ENCODE measurements at places on chromosomes 3 and 15.

- H3K36me3 ChIP-seq = no peaks in the 10 kb centered on the region
- H3K27me3 ChIP-seq = no peaks in the 10 kb centered on the region
- no peak overlapping the region for H3K27ac ChIP-seq
- no peak for DNase-seq
- H3K4me1 ChIP-seq = no peaks in the 10 kb centered on the region
Measured at GRCh38 chr3:67678665-67679064, 24.3 kb upstream of the SUCLG2 start.

- no peak overlapping the region for H3K27ac ChIP-seq
- H3K4me1 ChIP-seq = peaks cover 22% of the 10 kb centered on the region
- H3K36me3 ChIP-seq = peaks cover 5% of the 10 kb centered on the region
- H3K27me3 ChIP-seq = no peaks in the 10 kb centered on the region
- no peak for DNase-seq
Measured at GRCh38 chr3:192919901-192920300, 2.2 kb upstream of the MB21D2 start.

DNA sequence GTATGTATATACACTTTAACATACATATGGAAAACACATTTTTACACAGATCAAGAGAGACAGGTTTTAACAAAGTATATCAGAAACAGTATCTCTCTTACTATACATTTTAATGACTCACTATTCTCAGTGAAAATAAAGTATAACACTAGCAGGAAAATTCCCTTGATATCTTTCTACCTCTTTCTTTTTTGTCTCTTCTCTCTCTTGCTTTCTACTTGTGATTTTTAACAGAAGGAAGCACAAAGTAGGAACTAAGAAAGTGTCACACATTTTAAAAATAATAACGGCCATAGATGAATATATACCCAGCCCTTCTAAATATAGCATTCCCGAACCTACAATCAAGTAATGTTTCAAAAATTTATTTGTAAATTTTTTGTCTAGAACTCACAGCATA, 4.8 kb downstream of the DENND4A start:
- H3K27me3 ChIP-seq = no peaks in the 10 kb centered on the region
- H3K4me3 ChIP-seq = no peak overlapping the region
- peaks cover 9% of the 10 kb centered on the region for H3K4me1 ChIP-seq
- DNase-seq = no peak
- H3K27ac ChIP-seq = no peak overlapping the region
- no peaks in the 10 kb centered on the region for H3K36me3 ChIP-seq

- H3K27ac ChIP-seq = no peak overlapping the region
- H3K4me1 ChIP-seq = peaks cover 13% of the 10 kb centered on the region
- H3K36me3 ChIP-seq = no peaks in the 10 kb centered on the region
- H3K4me3 ChIP-seq = no peak overlapping the region
- no peaks in the 10 kb centered on the region for H3K27me3 ChIP-seq
Measured at GRCh38 chr3:171943262-171944117, 95.9 kb upstream of the FNDC3B start.

DNA sequence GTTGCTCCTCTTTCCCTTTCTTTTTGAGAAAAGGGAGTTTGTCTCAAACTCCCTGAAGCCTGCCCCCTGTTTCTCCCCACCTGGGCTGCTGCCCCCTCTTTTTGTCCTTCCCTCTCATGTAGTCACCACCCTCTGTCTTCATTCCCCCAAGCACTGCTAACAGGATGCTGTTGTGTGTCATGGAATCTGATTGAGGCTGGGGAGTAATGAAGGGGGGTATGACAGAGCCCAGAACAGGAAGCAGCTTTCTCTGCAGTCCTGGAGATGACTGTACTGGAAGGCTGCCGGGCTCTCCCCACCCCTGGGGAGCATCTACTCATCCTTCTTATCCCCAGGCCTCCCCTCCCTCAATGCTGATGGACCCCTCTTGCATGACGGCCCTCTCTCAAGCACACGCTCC, 181.6 kb downstream of the ABHD5 start:
- H3K36me3 ChIP-seq = no peaks in the 10 kb centered on the region
- H3K4me3 ChIP-seq = no peak overlapping the region
- H3K4me1 ChIP-seq = peaks cover 56% of the 10 kb centered on the region
- peak overlapping the region; percentile 79 for H3K27ac ChIP-seq

DNA sequence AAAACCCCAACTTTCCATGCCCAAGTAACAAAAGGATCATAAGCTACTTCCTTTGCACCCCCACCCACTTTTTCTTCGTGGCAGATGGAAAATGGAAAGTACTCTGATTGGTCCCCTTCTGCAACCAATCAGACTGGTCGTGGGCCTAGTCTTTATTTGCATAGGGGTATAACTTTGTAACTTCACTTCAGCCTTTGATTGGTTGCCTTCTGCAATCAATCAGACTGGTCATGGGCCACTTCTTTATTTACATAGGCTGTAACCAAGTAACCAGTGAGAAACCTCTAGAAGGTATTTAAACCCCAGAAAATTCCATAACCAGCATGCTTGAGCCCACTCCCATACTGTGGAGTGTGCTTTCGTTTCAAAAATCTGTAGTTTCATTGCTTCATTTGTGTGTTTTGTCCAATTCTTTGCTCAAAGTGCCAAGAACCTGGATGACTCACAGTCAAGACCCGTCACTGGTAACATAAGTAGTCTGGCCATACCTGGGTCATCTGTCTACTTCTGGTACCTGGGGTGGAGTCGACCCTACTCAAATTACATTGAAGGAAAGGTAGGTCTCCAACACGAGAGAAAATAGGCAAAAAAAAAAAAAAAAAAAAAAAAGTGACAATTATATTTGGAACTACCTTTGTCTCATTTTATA, 41.9 kb downstream of the CMTM8 start:
- no peaks in the 10 kb centered on the region for H3K27me3 ChIP-seq
- H3K4me1 ChIP-seq = no peaks in the 10 kb centered on the region
- H3K4me3 ChIP-seq = no peak overlapping the region
- no peaks in the 10 kb centered on the region for H3K36me3 ChIP-seq
- no peak for DNase-seq

DNA sequence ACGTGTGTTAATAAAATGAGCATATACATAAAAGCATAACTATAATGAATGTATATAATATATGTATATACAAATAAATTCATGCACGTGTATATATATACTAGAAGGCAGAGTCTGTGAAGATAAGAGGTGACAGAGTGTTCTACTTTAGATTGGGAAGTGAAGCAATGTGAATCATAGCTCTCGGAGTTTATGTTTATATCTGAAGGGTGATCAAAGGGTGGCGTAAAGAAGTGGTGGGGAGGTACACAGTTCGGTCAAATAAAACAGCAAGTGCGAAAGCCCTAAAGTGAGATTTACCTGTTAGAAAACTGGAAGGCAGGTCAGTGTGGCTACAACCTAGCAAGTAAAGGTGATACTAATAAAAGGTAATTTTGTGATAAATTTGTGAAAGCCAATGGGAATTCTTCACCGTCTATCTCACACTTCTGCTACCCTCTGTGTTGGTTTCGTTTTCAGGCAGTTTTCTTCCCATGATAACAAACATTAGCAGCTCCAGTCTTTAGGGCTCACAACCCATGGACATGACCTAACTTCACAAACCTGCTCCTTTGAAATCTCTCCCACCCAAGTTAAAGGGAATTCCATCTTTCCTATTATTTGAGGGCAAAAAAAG, 46.7 kb upstream of the BCHE start:
- H3K4me3 ChIP-seq = no peak overlapping the region
- H3K27me3 ChIP-seq = no peaks in the 10 kb centered on the region
- DNase-seq = no peak
- no peaks in the 10 kb centered on the region for H3K36me3 ChIP-seq
- H3K4me1 ChIP-seq = no peaks in the 10 kb centered on the region

DNA sequence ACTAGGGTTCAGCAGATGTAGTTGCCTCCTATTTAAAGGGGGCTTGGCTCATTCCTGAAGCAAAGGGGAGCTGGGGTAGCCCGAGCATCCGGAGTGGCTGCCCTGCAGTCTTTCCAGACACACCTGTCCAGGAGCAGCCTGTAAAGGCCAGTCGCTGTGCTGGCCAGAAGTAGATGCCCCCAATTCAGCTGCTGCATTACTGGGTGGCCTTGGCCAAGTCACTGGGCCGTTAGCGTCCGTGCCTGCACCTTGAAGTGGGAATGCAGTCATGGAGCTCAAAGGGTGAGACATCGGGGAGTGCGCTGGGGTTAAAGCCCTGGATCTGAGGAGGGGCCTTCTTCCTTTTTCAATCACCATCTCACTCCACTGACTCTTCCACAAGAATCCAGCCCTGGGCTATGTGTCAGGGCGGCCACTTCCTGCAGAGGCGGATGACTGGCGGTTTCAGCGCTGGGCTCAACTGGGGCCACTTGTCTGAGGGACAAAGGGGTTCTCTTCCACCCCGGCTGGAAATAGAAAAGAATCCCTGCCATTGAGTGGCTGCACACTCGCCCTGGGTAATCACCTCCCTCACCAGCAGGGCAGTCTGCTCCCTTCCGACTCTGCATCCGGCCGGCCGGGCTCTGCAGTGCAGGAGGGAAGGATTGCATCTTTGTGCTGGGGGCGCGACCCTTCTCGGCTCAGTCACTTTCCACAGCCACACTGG, 11.8 kb downstream of the ALDH1A3 start:
- no peaks in the 10 kb centered on the region for H3K36me3 ChIP-seq
- peaks cover 24% of the 10 kb centered on the region for H3K4me1 ChIP-seq
- no peaks in the 10 kb centered on the region for H3K27me3 ChIP-seq
- DNase-seq = no peak

DNA sequence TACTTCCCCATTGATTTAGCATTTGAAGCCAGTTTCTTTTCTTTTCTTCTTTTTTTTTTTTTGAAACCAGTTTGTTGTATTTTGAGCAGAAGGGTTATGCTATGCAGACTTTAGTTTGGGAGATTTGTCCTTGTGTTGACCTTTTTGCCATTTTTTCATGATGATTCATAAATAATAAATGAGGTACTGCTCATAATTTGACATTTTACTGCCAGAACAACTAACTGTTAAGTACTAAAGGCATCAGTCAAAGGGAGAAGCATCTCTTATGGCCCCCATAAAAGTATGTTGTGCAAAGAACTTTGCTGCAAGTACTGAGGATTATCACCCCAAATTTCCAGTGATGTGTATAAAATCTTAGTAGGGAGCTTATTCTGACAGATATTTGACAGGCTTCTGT, 1.7 kb upstream of the GPR87 start:
- no peaks in the 10 kb centered on the region for H3K36me3 ChIP-seq
- H3K27me3 ChIP-seq = no peaks in the 10 kb centered on the region
- H3K4me3 ChIP-seq = no peak overlapping the region
- H3K27ac ChIP-seq = no peak overlapping the region
- peaks cover 28% of the 10 kb centered on the region for H3K4me1 ChIP-seq

DNA sequence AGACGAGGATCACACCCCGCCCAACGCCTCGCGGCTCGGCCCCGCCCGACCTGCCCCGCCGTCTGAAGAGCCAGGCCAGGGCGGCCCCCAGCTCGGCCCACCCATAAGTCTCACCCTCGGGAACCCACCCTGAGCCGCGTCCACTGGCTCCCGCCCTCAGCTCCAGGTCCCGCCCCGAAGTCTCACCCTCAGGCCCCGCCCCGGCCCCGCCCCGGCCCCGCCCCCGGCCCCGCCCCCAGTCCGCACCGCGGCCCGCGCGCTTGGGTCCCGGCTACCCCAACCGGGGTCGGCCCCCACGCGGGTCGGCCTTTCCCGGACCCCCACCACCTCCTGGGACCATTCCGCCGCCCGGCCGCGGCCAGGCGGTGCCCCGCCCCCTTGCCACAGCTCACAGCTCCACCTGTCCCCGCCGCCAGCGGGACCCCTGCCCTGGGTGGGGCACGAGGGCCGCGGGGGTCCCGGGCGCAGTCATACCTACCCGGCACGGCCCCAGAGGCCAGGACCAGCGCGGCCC, 489 bp downstream of the CSPG5 start:
- DNase-seq = no peak
- H3K36me3 ChIP-seq = no peaks in the 10 kb centered on the region
- H3K4me3 ChIP-seq = peak overlapping the region; percentile 37
- H3K27ac ChIP-seq = no peak overlapping the region
- peaks cover 15% of the 10 kb centered on the region for H3K4me1 ChIP-seq

DNA sequence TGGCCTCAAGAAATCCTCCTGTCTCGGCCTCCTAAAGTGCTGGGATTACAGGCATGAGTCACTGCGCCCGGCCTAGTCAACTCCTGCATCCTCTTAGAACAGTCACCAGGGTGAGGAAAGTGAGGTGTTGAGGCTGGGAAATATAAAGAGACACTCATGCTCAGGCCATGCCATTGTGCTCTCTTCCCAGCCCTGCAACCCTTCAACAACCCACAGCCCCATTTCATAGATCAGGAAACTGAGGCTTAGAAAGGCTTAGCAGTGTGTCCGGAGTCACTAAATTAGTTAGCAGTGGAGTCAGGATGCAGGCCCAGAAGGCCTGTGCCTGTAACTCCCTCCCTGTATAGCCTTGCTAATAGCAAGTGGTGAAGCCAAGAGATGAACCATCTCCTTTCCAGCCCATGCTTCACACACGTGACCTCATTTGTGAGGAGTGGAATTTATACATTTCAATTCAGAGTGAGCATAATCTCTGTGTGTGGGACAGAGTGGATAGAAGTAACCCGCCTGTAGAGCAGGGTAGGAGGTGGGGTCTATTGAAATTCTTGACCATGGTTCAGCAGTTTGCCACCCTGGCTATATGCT, 51.7 kb upstream of the USP3 start:
- H3K4me3 ChIP-seq = no peak overlapping the region
- DNase-seq = no peak
- no peak overlapping the region for H3K27ac ChIP-seq
- no peaks in the 10 kb centered on the region for H3K36me3 ChIP-seq
- H3K4me1 ChIP-seq = peaks cover 4% of the 10 kb centered on the region
- H3K27me3 ChIP-seq = no peaks in the 10 kb centered on the region

DNA sequence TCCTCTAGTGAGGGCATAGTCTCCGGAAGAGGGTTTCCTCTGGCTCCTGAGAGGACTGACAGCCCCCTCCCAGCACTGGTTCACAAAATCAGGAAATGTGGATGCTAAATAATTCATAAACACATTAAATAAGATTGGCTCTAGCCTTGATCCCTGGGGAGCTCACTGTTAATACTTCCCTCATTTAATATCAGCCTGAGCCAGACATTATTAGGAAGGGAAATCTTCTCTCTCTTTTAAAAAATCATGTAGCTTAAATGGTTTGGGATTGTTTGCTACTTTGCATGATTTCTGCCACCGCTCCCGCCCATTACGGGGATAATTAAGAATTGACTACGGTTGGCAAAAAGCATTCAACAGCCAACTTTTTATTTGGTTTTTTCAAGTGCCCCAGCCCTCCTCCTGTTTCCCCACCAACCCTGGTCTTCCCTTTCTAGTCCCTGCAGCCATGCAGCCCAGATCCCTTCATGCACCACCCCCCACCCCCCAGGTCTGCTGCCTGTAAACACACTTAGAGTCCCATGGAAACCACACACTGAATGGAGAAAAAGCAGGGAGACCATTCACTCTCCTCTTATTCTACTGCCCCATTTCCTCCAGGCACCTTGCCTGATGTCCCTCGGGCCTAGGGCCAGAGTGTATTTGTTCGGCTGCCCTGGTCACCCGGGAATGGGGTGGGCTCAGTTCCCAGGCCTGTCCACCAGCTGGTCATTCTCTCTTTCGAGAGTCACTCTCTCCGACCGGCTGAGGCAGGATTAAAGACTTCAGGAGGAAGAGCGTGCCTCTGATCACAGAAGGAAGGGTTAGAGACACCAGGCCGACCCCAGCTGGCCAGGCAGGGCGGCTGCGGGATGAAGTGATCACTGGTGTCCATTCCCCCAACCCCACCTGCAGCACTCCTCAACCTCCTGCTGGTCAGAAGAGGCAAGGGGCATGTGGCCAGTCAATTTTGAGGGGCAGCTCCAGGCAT, 45.1 kb downstream of the SEMA5B start:
- no peaks in the 10 kb centered on the region for H3K36me3 ChIP-seq
- 0 out of 2 replicates have a peak, but pooled peaks cover 5% of the 10 kb centered on the region for H3K27me3 ChIP-seq
- no peak overlapping the region for H3K4me3 ChIP-seq
- H3K27ac ChIP-seq = no peak overlapping the region
- no peak for DNase-seq

Data from SJSA1 (cell line).